HCEC 1CT (cell line): ENCODE measurements at places on chromosomes 12 and 14.

- DNase-seq = no peak
Observed at GRCh38 chr12:23758608-23759007, 190.9 kb downstream of the SOX5 start.

DNA sequence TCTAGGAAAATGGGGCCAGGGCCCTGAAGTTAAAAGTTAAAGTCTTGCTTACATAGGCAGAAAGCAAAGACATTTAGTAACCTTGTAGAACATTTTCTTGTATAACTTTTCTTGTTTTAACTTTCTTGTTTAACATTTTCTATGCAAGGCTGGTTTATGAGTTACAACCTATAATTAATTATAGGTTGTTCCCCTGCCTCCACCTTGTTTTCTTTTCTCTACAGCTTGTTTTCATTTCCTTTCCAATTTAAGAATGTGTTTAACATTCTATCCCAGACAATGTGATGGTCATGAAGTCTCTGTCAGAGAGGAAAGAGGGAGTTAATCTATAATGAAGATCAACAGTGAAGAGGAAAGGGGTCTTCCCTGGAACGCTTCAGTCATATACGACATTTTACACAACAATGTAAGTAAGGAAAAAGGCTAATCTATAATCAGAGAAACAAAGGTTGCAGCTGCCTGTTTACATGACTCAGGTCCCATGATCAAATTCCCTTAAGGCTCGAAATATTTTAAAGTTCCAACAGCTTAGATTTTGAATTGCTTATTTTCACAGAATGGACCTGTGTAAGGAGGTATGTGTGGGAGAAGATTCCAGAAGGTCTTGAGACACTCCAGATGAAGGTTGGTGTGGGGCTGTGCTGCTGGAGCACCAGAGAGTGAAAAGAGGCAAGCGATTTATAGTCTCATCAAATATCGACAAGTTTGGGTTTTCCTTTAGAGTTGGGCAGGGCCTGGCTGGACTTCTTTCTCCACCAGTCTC lies 34.2 kb upstream of the TCL1B start:
- DNase-seq = no peak

DNA sequence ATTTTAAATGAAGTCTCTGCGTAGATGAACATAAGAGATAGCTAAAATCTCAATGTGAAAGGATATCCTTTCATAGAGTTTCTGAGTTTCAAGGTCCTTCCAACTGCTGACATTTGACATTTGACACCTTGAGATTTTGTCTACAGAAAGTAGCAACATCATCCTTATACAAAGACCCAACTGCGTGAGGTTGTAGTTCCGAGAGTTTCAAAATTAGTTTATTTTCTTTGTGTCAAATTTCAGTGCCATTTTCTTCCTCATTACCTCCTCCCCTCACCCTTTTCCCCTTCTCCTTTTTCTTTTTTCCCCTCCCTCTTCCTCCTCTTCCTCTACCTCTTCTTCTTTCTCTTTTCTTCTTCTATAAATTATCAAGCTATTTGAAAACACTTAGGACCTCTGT lies 26.9 kb upstream of the BATF start:
- no peak for DNase-seq

DNA sequence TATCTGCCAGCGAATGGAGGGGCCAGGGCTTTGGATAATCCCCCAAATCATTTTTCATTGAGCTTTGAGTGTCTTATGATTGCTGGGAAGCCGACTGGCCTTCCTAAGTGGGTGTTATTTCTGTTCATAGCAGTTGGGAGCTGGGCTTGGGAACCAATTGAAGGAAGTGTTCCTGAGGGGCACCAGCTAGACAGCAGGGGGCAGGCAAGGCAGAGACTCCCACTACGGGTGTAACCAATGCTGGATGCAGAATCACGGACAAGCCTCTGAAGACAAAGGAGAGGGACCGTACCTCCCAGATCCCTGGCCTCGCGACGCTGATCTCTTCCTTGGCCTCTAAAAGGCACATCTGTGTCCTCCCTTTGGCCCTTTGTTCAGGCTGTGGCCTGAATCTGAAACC lies 149.0 kb upstream of the PRMT8 start:
- peak; percentile 27 for DNase-seq

DNA sequence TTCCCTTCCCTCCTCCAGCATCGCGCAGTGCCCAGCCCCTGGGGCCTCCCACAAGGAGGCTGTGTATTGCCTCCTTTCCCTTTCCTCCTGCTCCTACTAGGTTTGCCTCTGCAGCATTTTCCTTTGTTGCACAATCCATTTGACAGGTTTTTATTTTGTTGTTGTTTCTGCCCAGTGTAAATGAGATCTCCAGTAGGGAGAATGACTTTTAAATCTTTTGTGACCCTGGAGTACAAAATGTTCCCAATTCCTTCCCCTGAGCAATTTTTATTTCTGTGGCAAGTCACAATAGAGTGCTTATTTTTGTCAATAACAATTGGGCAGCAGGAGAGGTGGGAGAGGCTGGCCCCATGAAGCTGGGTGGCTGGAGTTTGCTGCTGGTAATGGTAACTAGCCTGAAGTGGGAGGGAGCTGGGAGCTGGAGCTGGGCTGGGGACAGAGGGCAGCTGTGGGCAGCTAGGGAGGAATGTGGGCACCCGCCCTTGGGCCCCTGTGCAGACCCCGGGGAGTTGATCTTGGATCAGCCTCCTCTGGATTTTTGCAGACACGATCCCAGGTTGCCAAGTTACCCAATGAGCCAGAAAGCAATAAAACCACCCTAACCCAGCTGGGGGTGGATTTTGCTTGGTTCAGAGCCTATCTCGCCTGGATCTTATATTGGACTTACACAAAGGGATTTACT lies 160.1 kb downstream of the KTN1 start:
- DNase-seq = no peak

GRCh38 chr12:103952497-103952896 lies 13.2 kb upstream of the TDG start:
- DNase-seq = no peak

DNA sequence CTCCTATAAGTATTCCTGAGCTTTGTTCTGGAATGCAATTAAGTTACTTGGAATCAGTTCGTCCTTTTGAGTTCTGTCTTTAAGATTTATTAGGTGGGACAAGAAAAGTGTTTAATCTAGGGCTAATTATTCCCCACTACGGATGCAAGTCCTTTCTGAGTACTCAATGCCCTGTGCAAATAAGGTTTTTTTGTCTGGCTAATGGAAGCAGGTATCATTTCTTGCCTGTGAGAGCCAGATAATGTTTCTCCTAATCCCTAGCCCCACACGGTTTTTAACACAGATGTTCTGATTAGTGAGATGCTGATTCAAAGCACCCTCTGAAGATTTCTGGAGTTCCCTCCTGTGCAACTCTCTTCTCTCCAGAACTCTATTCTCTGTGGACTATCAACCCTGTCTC lies 296.6 kb upstream of the PRICKLE1 start:
- no peak for DNase-seq

- DNase-seq = peak; percentile 71
Observed at GRCh38 chr12:84995641-84996040, 40.4 kb downstream of the TSPAN19 start.

DNA sequence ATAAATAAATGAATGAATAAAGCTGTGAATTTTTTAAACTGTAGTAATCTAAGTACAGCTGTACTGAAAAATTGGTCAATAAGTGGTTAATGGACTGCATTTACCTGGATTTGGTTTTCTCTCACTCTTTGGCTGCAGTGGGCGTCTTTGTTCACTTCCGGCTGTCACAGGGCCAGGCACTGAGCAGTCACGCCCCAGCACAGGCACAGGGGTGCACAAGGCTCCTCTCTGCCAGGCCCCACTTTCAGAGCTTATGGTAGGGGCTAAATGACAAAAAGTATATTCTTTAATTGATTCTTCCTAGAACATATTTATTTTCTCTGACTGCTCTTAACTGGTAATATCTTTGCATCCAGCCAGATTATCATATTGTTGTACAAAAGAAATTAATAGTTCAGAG lies 70.6 kb upstream of the DYNC1H1 start:
- no peak for DNase-seq

- DNase-seq = peak; percentile 48
Observed at GRCh38 chr14:74502236-74503019, 8.9 kb downstream of the ISCA2 start.

GRCh38 chr14:62654641-62655040 lies 390.6 kb downstream of the KCNH5 start:
- DNase-seq = peak; percentile 48

GRCh38 chr12:68495336-68496070 lies 115.2 kb upstream of the RAP1B start:
- DNase-seq = peak; percentile 77

DNA sequence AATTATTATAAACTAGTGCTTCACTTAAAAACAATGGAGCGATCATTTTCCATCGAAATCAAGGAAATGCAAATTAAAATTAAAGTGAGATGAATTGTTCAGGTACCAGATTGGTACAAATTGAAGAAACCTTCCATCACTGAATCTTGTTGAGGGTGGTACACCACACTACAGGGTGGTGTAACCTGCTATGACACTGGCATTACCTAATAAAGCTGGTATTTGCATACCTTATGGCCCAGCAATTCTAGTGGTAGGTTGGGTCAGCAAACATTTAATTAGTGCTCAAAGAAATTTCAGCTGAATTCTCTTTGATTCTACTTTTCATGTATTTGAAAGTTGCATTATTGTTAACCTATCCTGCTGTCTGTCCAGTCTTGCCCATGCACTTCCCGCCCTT lies 9.2 kb downstream of the TIGAR start:
- no peak for DNase-seq

DNA sequence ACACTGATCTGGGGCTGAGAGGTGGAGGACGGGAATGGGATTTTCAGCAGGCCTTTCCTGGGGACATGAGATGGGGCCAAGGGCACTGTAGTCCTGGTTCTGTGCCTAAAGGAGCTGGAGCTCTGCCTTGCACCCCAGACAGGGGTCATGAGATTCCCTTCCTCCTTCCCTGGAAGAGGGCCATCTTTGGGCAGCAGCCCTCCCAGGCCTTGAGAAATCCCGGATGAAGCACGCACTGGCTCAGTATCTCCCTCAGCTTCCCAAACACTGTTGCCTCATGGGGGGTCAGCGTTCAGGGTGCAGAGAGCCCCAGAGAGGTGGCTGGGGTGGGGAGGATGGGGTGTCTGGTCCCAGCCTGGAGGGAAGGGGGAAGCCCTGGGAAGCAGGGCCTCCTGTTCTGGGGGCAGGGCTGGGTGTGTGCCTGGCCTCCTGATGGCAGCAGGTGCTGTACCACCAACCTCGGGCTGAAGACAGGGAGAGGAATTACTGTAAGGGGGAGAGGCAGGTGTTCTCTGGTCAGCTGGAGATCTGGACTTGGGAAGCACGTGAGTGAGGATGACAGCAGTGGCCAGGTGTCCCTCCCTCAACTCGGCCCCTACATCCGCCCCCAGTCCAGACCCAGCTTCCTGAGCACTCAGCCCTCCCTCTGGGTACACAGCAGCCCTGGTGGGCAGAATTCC lies 8.4 kb upstream of the NR4A1 start:
- no peak for DNase-seq

GRCh38 chr12:47408171-47408871 lies 297.5 kb downstream of the RPAP3 start:
- DNase-seq = no peak

DNA sequence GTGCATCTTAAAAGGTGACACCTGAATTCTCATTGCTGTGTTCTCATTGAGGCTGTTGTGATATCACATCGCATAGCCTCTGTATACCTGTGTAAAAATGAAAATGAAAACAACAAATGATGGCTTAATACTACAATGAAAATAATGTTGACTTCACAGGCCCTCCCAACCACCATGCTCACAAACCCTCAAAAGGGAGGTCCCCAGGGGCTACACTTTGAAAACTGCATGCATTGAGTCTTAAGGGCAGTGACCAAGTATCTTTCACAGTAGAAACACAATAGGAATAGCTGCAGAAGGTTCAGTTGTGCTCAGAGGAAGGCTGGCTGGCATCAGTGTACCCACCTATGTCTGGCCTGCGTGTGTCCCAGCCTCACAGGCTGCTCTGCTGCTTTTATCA lies 27.6 kb upstream of the KCNK13 start:
- no peak for DNase-seq

- peak; percentile 76 for DNase-seq
Observed at GRCh38 chr14:74608959-74609611, 3.0 kb downstream of the LTBP2 start.

DNA sequence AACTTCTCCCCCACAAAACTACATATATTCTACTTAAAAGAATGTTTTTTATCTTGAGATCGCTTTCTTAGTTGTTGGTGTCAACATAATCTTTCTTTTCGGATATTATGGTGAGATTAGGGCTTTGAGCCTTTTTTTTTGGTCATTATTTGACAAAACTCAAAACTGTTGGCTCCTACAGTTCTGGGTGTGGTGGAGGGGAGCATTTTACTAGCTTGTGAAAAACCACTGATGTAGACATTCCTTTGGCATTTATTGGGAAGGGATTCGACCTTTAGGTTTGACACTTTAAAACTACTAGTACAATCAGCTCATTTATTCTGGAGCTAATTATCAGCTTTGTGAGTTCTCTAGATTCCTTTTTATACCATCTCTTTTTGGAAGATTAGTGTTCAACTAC lies 24.4 kb downstream of the MSRB3 start:
- DNase-seq = no peak

DNA sequence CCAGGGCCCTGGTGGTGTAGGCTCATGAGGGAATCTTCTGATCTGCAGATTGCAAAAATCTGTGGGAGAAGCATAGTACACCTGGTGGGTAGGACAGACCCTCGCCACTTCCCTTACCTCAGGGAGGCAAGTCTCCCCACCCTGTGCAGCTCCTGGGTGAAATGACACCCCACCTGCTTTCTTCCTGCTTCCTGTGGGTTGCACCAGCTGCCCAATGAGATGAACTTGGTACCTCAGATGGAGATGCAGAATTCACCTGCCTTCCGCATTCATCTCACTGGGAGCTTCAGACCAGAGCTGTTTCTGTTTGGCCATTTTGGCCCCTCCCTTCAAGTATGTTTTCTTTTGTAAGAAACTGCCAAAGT lies 4.7 kb downstream of the CLEC2D start:
- no peak for DNase-seq

DNA sequence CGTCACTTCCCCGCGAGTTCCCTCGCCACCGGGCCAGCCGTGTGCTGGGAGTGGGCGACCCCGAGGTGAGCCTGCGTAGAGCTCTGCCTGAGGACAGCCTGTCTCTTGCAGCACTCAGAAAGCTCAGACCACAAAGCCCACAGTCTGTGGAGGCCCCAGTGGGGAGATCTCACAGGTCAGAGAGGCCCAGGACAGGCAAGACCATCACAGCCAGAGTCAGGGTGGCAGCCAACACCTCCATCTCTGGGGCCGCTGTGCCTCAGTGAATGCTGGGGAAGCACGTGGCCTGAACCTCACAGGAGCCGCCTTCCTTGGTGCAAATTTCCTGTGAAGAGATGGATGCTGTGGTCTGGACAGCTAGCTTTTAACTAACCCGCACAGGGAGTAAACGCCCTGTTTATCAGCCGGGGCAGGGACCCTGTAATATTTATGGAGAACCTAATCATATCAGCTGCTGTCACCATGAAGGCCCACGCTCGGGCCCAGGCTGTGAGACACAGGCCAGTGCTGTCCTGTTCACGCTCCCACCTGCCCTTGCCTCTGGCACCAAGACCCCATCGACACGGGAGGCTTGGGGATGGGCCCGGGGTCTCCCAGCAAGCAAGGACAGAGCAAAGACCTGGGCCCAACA lies 56.9 kb downstream of the CDC42BPB start:
- DNase-seq = no peak

DNA sequence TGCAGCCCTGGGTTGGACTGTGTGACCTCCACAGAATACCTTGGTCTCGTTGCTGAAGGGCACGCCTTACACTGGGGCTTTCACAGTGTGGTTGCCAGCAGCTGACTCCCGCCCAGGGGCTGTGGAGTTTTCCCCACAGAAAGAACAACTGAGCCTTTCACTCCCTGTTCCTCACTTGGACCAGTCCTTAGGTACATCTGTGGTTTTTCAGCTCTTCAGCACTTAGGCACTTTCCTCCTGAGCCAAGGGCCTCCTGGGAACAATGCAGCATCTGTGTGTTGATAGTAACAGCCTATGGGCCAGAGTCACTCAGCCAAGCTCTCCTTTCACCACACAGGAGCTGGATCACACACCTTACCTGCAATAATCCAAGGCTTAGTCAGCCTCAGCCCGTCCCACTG lies 25.0 kb downstream of the ERP27 start:
- no peak for DNase-seq
